ENCODE measurements at places on chromosomes 13 and 19.

GRCh38 chr19:49864890-49865289, 2.5 kb downstream of the PNKP start:
- DNase-seq, result no peak

DNA sequence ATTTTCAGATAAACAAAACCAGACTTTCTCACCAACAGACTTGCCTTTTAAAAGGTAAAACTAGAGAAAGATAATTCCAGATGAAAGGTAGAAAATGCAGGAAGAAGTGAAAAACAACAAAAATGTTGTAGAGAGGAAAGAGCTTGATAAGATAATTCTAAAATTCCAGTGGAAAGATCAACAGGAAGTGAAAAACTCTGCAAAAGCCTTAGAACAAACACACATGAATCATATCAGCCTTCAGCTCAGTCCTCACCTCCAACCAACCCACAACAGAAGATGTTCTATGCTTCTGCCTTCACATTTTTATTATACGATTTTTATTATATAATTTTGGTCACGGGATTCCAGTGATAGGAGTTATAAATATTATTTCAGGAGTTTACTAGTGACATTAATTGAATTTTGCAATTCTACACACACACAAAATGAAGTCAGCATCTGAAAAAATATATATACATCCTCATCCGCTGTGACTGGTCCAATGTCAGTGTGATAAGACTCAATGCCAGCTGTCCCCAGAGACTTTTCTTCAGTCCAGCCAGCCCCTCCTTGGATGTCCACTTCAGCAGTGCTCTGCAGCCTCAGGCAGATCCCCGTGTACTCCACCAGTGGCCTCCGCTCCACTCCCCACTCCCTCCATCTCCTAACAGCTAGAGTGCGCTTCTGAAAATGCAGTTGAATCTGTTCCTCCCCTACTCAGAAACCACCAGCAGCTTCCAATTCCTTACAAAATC, 57.9 kb downstream of the GADD45B start:
- DNase-seq, result no peak

- DNase-seq, result no peak
Measured at GRCh38 chr13:41554626-41555386, 97.5 kb downstream of the RGCC start.

DNA sequence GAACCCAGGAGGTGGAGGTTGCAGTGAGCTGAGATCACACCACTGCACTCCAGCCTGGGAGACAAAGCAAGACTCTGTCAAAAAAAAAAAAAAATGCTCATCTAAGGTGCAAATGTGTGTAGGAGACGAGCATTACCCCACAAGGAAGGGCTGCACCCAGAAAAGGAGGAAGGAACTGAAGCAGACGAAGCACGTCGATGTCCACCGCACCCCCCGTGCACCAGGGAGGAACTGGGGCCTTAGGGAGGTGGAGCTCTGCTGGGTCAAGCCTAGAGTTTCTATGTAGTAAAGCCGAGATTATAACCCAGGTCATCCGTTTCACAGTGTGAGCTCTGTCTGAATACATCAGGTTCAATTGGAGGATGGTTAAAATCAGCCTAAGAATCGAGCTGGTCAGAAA, 1.1 kb downstream of the VSTM1 start:
- DNase-seq, result no peak

DNA sequence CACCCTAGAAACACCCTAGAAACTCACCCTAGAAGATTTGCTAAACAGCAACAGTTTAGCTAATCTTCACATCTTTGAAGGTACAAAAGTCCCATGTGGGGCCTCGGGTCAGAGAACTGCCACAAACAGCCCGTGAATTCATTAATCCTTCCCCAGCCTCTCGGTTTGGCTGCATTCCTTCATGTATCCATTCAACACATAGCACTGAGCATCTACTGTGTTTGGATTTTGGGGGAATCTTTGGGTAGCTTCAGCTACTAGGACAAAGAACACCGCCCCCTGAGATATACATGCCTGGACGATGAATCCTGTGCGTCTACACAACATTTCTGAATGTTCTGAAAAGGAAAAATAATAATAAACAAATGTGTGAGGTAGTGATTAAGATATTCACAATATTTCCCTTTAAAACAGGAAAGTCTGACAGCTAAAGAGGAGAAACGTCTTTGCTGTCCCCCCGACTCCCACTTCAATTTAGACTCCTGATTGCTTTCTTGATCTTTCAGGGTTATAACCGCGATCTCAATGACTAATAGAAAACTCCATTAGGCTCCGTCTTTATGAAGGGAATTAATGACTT, 63.5 kb downstream of the ALOX5AP start:
- no peak for DNase-seq

DNA sequence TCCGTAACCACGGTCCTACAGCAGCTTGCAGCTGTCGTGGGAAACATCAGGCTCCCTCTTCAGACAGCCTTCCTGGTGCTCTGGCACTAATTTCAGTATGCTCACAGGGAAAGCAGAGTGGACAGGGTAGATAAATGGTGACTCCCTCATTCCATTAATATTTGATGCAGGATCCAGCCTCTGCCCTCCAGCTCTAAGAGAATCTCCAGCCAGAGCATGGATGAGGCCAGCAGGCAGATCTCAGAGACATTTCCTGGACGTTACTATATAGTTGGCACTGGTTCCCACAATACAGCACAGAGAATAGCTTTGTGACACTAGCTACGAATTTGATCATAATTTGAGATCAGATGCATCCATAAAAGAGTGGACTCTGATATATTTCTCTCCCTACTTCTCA, 341.4 kb downstream of the LIG4 start:
- no peak for DNase-seq

DNA sequence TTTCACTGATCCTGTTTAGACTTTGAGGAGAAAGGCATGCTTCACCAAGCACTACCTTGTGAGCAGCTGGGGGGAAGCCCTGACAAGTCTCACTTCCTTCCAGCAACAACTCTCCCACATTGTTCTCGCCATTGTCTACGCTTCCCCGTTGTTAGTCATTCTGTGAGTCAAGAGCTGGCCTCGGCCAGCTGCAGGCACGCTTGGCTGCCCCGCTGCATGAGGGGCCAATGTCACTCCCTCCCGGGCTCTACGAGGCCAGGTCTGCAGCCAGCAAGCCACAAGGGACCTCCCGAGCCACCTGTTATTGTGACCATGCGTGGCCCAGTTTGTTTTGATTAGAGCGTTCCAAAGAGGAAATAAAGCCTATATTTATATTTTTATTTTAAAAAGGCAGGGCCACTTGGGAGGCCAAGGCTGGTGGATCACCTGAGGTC, 220.9 kb downstream of the FOXO1 start:
- no peak for DNase-seq

GRCh38 chr13:53090461-53090860, 61.8 kb downstream of the OLFM4 start:
- no peak for DNase-seq

GRCh38 chr13:99312493-99312883, 5.3 kb upstream of the GPR183 start:
- no peak for DNase-seq

- no peak for DNase-seq
Measured at GRCh38 chr19:10694706-10695307, 6.4 kb upstream of the QTRT1 start.

DNA sequence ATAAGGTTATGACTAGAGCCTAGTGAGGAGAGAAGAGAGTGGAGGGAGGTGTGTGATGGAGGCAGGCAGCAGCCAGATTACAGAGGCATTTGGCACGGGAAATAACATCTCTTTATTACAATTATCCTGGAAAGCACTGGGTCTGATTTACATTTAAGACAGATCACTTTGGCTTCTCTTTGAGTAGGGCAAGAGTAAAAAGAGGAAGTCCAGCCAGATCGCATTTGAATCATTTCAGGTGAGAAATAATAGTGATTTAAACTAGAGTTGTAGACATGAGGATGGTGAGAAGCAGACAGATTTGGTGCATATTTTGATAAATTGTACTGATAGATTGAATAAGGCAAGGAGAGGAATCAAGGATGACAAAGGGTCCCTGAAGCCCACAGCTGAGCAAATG, 9.6 kb upstream of the SACS start:
- DNase-seq, result no peak

DNA sequence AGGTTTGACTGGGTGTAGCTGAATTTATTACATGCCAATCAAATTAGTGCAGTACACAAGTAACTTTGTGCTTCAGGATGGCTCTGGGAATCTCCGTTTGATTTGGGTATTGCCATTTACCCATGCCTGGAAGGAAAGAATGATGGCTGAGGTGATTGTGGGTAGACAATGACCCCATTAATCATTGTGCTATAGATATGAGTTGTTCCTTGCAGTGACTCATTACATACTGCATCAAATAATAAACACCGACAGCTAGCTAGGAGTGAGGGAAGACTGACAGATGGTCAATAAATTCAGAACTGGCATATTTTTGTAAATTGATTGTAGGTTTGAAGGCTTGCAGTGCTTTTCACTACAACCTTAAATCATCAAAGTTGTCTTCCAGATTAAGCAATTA, 1069.5 kb downstream of the DIAPH3 start:
- no peak for DNase-seq

DNA sequence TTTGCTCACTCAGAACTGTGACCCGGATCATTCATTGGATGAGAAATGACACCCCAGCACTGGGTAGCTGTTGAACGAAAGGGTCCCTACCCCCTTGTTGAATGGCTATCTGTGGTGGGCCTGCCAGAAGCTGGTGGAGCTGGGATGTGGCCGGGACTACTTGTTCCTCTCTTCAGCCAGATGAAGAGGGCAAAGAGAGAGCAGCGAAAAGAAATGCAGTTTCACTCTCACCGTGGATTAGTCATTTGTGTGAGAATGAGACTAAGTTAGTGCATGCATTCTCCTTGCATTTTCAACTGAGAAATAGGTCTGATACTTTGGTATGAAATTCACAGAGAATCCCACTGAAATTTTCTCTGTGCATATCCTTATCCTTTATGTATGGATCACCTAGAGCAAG, 553.1 kb downstream of the IRS2 start:
- DNase-seq, result no peak

- no peak for DNase-seq
Measured at GRCh38 chr13:84994582-84994981, 804.6 kb downstream of the SLITRK6 start.

GRCh38 chr13:24340608-24340955, 31.2 kb downstream of the C1QTNF9 start:
- DNase-seq, result no peak

GRCh38 chr19:6604906-6605305, 14.0 kb upstream of the CD70 start:
- no peak for DNase-seq

- no peak for DNase-seq
Measured at GRCh38 chr13:103236213-103236612, 170.0 kb upstream of the SLC10A2 start.

GRCh38 chr13:107906131-107906530, 309.2 kb downstream of the LIG4 start:
- DNase-seq, result no peak

GRCh38 chr13:67023130-67023876, 206.8 kb downstream of the PCDH9 start:
- no peak for DNase-seq

DNA sequence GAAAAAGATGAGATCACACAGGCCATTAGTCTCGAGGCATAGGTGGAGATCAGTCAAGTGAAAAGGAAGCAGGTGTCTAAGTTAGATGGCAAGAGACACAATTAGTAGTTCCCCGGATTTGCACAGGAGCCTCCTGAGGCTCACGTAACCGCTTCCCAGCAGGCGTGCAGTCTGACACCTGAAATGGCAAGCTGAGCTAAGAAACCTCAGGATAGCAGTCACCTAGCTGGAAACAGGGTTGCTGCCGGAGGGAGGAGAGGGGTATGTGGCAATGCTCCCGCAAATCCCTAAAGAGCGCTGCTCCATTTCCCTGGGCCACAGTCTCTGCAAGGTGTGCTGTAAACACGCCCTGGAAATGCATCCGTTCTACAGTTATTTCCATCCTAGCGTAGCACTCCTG, 1151.0 kb downstream of the DIAPH3 start:
- no peak for DNase-seq

- no peak for DNase-seq
Measured at GRCh38 chr13:35479038-35479492, 2.6 kb upstream of the MAB21L1 start.

GRCh38 chr19:48746738-48747575, at the start of gene IZUMO1:
IZUMO1 (minus strand) TSS chr19:48746909; CDS start chr19:48745859, 1,050 bp downstream.
- DNase-seq, result peak; percentile 69

GRCh38 chr19:46040952-46041500, at the start of gene IGFL4:
IGFL4 (minus strand) TSS chr19:46041002; CDS start chr19:46040962, 40 bp downstream.
- no peak for DNase-seq

DNA sequence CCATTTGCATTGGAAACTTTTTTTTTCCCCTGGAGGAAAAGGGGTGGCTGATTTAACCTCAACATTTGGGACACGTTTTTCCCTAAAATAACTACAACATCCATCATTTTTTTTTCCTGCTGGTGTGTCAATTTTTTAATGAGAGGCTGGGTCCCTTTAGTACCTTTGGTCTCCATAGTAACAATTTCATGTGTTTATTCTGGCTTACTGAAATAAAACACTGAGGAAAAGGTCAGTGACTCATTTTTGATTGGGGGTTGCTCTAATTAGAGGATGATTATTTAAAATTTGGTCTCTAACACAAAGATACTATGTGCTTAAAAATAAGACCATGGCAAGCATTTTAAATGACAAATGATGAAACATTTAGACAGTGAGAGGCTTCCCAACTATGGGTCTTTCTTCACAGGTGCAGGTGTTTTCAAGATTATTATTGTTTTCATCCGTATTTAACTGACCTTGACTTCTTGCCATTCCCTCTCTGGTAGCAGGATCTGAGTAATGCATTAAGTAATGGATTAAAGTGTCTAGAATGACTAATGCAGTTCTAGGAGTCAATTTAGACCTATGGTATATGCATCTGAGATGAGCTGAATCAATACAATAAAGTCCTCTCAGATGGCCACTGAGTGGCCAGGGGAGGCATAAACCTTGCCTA, 406.4 kb downstream of the KCNRG start:
- DNase-seq, result no peak

DNA sequence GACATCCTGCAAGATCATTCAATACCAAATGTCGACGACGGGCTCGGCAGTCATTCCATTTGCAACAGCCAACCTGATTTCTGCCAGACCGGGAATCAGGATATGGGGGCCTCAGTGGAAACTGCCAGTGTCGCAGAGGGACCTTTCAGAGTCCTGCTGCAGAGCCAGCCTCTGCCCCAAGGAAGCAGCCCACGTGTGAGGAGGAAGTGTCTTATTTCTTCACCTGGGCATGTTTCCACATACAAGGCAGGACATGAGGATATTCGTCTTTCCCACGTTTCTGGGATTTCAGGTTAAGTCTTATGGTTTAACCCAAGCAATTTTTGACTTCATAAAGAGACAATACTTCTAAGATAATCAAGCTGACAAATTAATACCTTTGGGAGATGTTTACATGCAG, 69.9 kb downstream of the ABCC4 start:
- no peak for DNase-seq

GRCh38 chr13:104984296-104984818, 1551.1 kb downstream of the EFNB2 start:
- peak; percentile 28 for DNase-seq

GRCh38 chr13:93304134-93304533, 77.5 kb downstream of the GPC6 start:
- no peak for DNase-seq

GRCh38 chr13:113968463-113969310, 5.2 kb downstream of the C13orf46 start:
- DNase-seq, result no peak

All from renal cortex interstitium (tissue), 15 donors.